Adipocyte (in vitro differentiated cells): ENCODE measurements at places on chromosomes 7 and 10.

DNA sequence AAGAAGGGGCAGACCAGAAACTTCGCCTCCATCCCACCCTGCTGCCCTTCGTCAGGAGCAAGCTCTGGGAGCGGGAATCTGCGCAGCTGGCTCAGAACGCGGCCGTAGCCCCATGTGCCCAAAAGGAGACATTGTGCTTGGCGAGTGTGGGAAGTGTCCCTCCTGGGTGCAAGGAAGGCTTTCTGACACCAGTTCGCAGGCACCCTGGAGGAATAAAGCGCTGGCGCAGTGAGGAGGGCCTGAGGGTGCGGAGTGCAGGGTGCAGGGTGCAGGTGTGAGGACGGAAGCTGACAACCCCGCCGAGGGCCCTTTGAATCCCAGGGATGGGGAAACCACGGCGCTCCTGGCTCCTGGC, 811 bp downstream of the SLIT1 start:
- no peak for DNase-seq

- DNase-seq, result no peak
Measured at GRCh38 chr7:129307592-129307991, 82.8 kb downstream of the AHCYL2 start.

DNA sequence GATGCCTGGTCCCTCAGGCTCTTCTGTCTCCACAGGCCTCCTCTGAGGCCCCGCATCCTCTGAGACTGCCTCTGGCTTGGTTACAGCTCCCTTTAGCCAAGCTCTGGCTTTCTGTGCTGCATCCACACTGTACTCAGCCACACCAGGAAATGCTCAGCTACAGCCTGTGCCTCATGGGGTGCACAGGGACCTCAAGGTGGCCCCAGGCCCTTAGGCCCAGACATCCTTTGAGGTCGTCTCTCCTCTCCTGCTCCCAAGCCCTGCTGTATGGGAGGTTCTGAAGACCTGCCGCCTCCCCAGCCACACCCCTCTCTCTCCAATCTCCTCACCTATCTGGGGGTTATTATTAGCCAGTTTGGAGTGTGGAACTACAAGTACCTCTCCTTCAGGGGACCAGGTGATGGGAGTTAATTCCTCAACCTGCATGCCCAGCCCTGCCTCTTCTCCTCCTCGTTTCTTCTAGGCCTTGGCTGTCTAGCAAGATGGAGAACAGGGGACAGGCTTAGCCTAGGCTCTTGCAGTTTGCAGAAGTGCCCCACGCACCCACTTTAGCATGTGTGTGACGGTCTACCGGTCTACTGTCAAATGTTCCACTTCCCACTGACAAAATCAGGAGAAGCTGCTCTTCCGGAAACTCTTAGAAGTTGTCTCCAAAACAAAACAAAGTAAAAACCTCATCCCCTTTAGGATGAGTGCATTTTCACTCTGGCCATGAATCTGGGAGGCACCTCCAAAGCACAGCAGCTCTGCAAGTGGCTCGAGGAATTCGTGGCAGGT, 64.0 kb upstream of the WAC start:
- no peak for DNase-seq

GRCh38 chr10:59670269-59670668, 39.4 kb downstream of the SLC16A9 start:
- no peak for DNase-seq
